ENCODE measurements at places on chromosomes 12 and 14.
A peak's percentile ranks its signal among the peaks of the same experiment; 100 is the strongest.

- DNase-seq = no peak
These were observed 7.5 kb upstream of the CCDC177 start for GRCh38 chr14:69582212-69582611.

GRCh38 chr14:32985866-32986265 lies 47.2 kb downstream of the NPAS3 start:
- peak; percentile 65 for DNase-seq

GRCh38 chr12:75103822-75104221 lies 105.8 kb downstream of the KCNC2 start:
- no peak for DNase-seq

DNA sequence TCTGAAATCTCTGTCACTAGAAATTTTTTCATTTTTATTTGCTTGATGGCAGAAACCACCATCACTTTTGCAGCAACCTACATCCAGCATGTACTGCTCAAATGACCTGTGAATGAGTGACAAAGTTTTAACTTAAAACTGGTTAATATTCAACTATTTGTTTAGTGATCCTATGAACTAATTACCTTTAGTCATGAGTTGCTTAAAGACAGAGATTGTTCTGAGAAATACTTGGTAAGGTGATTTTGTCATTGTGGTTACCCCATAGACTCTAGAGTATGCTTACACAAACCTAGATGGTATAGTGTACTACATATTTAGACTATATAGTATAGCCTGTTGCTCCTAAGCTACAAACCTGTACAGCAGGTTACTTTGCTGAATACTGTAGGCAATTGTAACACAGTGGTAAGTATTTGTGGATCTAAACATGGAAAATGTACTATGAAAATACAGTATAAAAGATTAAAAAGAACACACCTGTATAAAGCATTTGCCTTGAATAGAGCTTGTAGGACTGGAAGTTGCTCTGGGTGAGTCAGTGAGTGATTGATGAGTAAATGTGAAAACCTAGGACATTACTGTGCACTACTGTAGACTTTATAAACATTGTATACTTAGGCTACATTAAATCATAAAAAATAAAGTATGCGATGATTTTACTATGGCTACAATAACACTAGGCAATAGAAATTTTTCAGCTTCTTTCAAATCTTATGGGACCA lies 256.6 kb upstream of the PPFIA2 start:
- DNase-seq = no peak

DNA sequence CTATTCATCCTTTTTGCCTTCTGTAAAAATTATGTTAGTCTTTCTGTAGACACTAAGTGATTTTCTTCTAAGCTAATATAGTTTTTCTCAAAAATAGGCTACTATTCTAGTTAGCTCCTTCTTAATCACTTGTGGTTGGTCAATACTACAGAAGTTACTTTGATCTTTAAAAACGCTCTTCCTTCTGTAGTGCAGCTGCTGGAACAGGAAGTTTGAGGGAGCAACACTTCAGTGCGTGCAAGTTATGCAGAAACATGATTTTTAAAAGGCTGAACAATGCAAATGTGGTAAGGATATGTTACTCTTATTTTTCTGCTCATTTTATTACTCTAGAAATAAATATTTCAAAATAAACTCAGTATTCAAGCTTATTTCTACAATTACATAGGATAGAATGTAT lies 11.1 kb upstream of the RERGL start:
- DNase-seq = no peak

DNA sequence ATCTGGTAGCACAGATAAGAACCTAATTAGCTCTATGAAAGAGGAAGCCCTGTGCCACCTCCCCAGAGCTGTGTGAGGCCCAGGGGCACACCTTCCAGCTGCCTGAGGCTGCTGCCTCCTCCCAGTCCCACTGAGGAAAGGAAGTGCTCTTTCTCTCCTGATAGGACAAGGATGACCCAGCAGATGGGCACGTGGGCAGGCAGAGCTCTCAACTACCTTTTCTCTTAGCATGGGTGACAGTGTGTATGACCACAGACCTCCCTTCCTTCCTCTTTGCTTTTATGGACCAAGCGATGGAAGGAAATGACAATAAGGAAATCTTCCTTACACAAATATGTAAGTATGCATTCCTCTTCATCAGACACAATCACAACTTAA lies 127.6 kb upstream of the AMIGO2 start:
- DNase-seq = no peak

DNA sequence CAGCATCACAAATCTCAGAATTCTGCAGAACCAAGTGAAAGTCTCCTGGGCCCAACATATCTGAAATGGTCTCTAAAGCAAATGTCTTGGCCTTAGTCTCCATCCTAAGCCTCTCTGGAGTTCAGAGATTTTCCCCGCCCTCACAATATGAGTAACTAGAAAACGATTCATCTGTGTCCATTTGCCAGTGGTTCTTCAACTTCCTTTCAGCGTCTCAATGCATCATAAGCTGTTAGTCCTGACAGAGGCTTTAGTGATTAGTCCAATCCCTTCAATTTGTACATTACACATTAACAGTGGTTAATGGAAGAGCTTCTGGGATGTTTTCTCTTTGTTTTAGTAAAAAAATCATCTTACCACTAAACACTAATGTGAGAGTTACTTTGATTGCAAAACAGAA lies 17.4 kb downstream of the NPC2 start:
- no peak for DNase-seq

GRCh38 chr12:69676257-69677012 lies 22.7 kb downstream of the BEST3 start:
- DNase-seq = no peak

- no peak for DNase-seq
These were observed 218.6 kb upstream of the DCN start for GRCh38 chr12:91401190-91401589.

- DNase-seq = no peak
These were observed 13.1 kb downstream of the PAWR start for GRCh38 chr12:79677672-79678071.

All from A673 (cell line).